ENCODE measurements at places on chromosomes 4 and X. TPM values are rescaled to one million over a fixed set of nuclear protein-coding genes. Genes with fewer than 3 reads are reported as not detected.

MRFAP1 gene
- 314 TPM for total RNA-seq

BRS3 gene
- total RNA-seq = not detected

RTL5 gene
- 3.6 TPM for total RNA-seq

PAGE3 gene
- total RNA-seq = not detected

FAM47E gene
- total RNA-seq = 16.9 TPM

KCND1 gene
- total RNA-seq = 1.0 TPM

CTAG1A gene
- not detected for total RNA-seq

CT45A5 gene
- not detected for total RNA-seq

CLCN4 gene
- total RNA-seq = 16.5 TPM

SPATA18 gene
- 2.1 TPM for total RNA-seq

MAGED1 gene
- 163 TPM for total RNA-seq

SPATA4 gene
- total RNA-seq = 1.3 TPM

H2BW2 gene
- total RNA-seq = not detected

FAT4 gene
- total RNA-seq = 49.8 TPM

ETDA gene
- not detected for total RNA-seq

COPS4 gene
- 55.0 TPM for total RNA-seq

HS6ST2 gene
- 0.78 TPM for total RNA-seq

P2RY8 gene
- 2.4 TPM for total RNA-seq

SOX3 gene
- not detected for total RNA-seq

PCYT1B gene
- 0.13 TPM for total RNA-seq

F9 gene
- not detected for total RNA-seq

CLDN34 gene
- total RNA-seq = 0.67 TPM

INTU gene
- total RNA-seq = 23.0 TPM

CPE gene
- 333 TPM for total RNA-seq

CXCL10 gene
- not detected for total RNA-seq

DUSP21 gene
- total RNA-seq = not detected

TRIM60 gene
- total RNA-seq = not detected

CD38 gene
- 6.4 TPM for total RNA-seq

UGT2A3 gene
- total RNA-seq = not detected

PDLIM3 gene
- total RNA-seq = 124 TPM

BEX3 gene
- total RNA-seq = 491 TPM

Measured in thyroid gland (tissue), 4 donors.